ENCODE measurements at places on chromosomes 3 and 15. TPM values are rescaled to one million over a fixed set of nuclear protein-coding genes. Genes with fewer than 3 reads are reported as not detected.

FBXO40 gene
- not detected for total RNA-seq

LRRN1 gene
- total RNA-seq, result 2.1 TPM

NAA50 gene
- total RNA-seq, result 131 TPM

ANKRD63 gene
- not detected for total RNA-seq

NECTIN3 gene
- total RNA-seq, result 24.9 TPM

CNTN4 gene
- 10.6 TPM for total RNA-seq

UBAP1L gene
- total RNA-seq, result 7.5 TPM

HTR3E gene
- not detected for total RNA-seq

RPUSD2 gene
- total RNA-seq, result 13.5 TPM

GRCh38 chr15:47717036-47717612, at the start of gene SEMA6D:
Gene SEMA6D, plus strand, starts transcription at chr15:47717505. Its CDS starts 42,294 bp downstream, at chr15:47759799.
- DNase-seq, result no peak

DNA sequence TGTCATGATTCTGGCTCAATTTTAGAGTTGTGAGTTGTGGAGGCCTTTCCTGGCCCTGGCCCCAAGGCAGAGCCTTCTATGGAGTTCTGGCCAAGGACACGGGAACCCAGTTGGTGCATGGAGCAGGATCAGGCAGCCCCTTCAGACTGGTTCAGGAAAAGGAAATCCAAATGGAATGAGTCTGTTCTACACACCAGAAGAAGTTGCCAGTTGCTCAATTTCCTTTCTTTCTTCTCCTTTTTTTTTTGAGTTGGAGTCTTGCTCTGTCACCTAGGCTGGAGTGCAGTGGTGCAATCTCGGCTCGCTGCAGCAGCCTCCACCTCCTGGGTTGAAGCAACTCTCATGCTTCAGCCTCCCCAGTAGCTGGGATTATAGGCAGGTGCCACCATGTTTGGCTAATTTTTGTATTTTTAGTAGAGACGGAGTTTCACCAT, 28.9 kb upstream of the BHLHE40 start:
- no peak for DNase-seq

DNA sequence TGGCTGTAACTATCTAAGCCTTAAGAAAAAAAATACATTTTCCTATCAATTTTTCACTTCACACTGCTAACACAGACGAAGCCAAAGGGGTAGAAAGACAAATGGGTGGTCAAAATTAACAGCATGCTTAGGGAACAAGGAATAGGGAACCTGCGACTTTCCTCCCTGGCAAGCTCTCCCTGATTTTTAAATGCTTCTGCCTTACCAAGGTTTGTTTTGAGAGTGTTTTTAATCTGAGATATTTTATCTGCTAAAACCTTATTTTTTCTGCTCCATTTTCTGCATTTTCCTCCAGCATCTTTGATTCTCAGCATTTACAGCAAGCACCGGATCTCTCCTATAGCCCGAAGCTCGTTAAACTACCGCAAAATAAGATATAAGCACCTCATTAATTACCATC, 214.4 kb downstream of the RORA start:
- no peak for DNase-seq

DNA sequence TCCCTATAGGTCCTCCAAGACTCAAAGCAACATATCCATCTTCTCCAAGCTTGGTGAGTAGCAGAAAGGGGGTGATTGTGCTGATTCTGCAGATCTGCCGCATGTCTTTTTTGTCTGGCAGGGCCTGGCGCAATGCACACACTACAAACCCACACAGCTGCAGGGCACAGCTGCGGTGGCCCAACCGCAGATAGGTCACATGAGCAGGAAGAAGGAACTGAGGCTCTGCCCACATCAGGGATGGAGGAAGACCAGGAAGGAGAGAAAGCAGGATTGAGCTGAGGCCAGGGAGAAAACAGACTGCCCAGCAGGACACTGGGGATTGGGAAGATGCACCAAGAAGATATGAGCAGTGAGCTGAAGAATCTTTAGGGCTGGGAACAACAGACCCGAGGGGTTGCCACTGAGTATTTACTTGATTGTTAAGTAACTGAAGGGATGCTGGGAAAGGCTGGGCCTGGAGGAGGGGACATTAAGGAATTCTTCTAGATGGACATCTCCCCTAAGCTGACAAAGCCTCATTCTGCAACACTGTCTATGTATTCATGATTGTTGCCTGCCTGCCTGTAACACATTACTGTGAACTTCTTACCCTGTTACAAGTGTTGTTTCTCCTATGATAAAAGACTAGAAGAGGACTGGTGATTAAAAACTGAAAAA, 126.7 kb downstream of the MYLK start:
- no peak for DNase-seq

GRCh38 chr3:121488628-121489027, 57.2 kb downstream of the POLQ start:
- DNase-seq, result no peak

GRCh38 chr15:78069052-78069414, 8.5 kb downstream of the TBC1D2B start:
- DNase-seq, result no peak

DNA sequence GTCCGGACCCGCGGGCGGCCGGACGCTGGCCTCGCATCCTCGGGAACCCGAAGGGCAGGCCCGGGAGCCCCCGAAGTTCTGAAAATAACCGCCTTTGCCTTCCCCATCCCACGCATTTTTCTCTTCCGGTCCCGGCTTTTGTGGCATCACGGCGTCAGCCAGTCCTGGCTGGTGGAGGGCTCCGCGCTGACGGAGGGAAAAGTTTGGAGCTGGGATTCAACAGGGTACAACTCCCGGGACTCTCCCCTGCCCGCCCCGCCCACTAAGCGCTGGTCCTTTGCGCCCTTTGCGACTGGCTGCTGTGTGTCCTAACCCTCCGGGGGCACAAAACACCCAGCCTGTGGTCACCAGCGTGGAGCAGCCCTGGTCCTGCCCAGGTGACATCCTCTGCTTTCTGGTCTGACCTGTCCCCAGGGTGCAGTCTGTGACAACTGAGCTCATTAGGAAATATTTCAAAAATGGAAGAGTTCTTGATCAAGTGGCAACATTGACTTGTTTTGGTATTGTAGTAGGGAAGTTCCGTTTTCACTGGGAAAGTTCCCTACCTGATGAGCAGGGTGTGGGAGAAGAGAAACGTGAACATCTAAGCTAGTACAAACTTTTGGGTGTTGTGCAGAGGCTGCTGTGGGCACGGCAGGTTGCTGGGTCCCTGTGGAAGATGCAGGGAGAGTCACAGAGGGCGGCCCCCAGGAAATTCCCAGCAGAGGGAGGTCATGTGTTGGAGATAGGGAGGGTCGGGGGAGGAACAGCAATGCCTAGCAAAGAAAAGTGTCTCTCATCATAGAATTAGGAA, 775 bp downstream of the ARNT2 start:
- DNase-seq, result peak; percentile 74

DNA sequence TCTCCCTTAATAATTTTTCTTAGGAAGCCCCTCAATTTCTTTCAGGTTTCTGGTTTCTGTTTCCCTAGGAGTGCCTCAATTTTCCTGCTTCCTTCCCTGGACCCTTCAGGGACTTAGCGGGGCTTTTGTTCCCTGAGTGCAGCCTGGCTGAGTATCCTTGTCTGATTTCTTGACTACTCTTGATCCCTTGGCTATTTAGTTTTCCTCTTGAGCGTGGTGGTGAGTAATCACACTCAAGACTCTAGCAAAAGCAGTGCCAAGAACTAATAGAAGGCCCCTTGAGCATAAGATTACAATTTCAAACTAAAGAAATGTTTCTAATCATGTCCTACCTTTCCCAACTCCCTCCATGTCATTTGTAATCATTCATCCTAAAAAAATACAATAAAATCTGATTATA, 94.3 kb upstream of the C3orf80 start:
- no peak for DNase-seq

- DNase-seq, result no peak
These were observed 149.0 kb downstream of the SERPINI1 start for GRCh38 chr3:167884481-167884880.

DNA sequence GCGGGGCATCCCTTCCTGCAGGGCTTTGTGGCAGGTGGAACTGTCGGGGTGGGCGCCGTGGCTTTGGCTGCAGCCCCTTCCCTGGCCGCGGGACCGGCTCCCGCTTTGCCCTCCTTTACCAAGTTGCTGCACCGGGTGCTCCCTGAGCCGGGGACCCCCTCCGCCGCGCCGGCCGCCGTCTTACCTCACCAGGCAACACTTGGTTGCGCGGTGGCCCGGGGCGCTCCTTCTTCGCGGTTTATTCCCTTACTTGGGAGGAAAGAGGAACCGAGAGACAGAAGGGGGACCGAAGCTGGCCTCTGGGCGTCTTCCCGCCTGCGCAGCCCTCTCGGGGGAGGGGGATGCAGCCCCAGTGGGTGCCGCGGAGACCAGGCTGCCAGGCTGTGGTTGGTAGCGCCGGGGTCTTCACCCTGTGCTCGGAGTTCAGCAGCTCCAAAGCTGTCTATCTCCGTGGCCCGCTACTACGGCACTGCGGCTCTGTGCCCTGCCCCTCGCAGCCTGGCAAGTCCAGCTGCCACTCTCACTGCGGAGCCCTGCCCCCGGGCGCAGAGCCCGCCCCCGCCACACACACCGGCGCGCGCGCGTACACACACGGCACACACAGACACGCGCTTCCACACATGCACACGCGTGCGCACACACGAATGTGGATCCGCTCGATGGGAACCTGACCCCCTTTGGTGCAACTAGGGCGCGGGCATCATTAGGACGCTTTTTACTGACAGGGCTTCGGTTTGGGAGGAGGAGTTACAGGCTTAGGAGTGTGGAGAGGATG, at the start of gene DGKG:
TSS of gene DGKG (minus strand) at position 473 of the 775 bp plus-strand sequence. CDS start 41,775 bp downstream, outside the sequence.
- no peak for DNase-seq

GRCh38 chr3:114081037-114081436, 24.5 kb downstream of the QTRT2 start:
- no peak for DNase-seq

DNA sequence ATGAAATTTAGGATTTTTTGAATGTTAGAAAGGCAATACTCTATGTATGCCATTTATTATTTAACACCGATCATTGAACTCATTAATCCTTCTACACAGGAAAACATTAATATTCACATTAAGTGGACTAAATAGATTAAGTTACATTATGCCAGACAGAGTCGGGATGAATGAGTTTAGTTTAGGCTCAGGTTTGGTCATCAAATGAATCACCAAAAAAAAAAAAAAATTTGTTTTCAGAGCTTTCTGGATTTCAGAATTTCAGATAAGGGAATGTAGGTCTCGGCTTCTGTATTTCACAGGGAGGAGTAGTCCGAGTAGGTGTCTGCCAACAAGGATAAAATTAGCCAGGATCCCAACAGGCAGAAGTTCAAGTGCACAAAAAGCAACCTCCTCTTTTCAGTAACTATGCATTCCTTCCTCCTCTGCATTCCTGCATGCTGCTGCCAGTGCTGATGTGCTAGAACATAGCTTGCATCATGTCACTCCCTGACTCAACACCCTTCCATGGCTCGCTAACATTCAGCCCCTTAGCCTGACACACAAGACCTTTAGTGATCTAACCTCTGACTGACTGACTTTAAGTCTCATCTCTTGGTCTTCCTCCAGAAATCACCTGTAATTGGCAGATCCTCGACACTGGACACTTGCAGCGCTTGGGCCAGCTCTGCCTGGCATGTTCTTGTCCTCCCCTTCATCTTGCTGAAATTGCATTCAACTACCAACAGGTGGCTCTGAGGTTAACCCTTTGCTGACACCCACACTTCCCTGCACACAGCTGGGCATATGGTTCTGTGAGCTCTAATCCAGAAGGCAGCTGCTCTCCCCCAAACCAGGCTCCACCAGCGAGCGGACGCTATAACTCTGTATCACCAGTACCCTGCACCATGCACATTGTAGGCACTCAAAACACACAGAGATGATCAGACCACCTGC, 145.4 kb upstream of the PROK2 start:
- DNase-seq, result no peak

DNA sequence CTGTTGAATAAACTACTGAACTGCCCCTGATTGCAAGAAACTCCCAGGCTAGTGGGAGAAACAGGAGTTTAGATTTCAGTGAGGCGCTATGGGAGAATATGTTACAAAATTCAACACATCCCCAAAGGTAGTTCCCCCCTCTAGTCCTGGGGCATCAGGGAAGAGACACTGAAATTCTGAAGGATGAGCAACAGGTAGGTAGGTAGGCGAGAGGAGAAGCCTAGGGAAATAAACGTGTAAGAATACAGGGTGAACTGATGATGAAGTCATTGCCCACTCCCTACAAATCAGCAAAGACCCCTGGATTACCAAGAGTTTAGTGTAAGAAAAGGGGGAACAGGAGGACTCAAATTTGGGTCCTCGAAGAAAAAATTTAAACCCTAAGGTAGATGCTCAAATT, 46.3 kb upstream of the RORA start:
- DNase-seq, result no peak

GRCh38 chr3:133799794-133800585, 5.6 kb upstream of the SRPRB start:
- DNase-seq, result no peak

- no peak for DNase-seq
These were observed 78.9 kb downstream of the IQSEC1 start for GRCh38 chr3:12994357-12994606.

DNA sequence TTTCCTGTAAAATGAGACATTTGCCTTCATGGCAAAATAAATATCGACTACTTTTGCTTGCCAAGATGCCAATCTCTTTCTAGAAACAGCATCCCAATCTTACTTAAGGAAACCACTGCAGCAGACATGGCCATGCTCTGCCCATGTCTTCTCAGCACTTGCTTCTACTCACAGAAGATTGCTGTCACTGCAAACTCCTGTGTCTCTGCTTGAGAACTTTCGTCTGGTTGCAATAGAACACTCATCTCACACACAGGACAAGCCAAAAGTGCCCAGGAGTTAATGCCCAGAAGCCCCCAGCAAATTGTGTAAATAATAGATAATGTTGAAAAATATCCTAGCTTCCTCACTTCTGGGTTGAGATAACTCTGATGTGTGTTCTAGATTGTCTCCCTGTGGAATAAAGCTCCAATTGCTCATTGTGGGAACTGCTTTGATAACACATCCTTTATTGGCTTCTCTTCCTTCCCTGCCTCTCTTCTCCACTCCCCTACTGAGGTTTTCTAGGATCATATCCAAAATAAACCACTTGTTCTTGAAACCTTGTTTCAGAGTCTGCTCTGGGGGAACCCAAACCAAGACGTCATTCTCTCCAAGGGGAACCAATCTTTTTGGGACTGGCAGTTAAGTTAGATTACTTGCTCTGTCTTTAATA, 156.3 kb upstream of the STRIT1 start:
- no peak for DNase-seq

DNA sequence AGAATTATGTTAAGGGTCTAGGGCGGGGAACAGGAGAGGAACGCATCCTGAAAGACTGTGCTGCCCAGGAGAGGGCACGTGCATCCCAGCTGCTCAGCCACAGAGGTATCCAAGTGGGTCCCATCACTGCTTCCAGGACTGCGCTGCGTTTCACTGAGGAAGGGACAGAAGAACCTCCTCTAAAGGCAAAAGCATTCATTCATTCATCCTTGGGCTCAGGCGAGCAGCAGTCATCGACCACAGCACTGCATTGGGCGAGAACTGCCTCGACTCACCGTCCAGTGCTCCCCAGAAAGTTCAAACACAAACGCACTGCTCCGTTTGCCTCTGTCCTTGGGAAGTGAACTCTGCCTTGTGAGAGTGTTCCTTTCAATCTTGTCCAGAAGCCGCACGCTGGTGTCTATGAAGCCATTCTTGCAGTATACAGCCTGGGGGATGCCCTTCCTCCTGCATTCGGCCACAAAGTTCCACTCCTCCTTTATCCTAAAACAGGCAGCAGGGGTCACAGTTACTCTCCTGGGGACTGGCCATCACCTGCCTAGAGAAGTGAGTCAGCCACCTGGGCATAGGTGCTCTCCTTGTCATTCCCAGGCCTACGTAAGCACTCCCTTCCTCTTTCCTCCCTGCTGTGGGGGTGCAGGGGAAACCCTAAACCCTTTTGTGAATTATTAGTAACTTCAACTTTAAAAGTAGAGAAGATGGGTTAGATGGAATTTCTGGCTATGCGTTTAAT, 21.2 kb downstream of the LRRC2 start:
- peak; percentile 81 for DNase-seq

- no peak for DNase-seq
These were observed 10.9 kb upstream of the GPR171 start for GRCh38 chr3:151213881-151214280.

Measured in esophagus muscularis mucosa (tissue), 4 donors.